CD8-positive, alpha-beta T cell (primary cell): ENCODE measurements at places on chromosomes 5 and 9. TPM values are rescaled to one million over a fixed set of nuclear protein-coding genes. Genes with fewer than 3 reads are reported as not detected.

GRXCR2 gene
- total RNA-seq: not detected

ZNF608 gene
- total RNA-seq: 1.1 TPM

ZFP2 gene
- 0.36 TPM for total RNA-seq

PCDHB11 gene
- not detected for total RNA-seq

NPR3 gene
- total RNA-seq: not detected

MRPS27 gene
- 24.1 TPM for total RNA-seq

C6 gene
- not detected for total RNA-seq
